ENCODE measurements at places on chromosomes 5 and 9.
A peak's percentile ranks its signal among the peaks of the same experiment; 100 is the strongest.

DNA sequence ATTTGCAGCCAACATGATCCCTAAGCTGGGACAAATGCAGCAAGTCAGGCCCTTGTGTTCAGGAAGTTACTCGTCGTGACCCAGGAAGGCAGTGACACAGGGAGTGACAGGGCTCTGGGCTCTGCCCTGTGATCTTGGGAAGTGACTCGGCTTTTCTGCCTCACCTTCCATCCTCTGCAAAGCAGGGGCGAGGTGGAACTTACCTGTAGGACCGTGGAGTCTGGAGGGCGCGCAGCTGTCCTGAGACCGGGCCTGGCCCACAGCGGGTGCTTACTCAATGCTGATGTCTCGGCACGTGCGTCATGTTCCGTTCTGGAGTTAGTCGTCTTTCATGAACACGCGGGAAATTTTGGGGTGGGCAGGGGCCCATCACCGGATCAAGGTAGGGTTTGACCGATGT is 22.8 kb upstream of the LPCAT1 start:
- no peak for DNase-seq

- DNase-seq = peak; percentile 22
Observed at GRCh38 chr9:132409828-132410528, at the start of gene CFAP77. CFAP77 (plus strand) TSS chr9:132410211; CDS start chr9:132410272, 61 bp downstream.

- no peak for DNase-seq
Observed at GRCh38 chr5:75640826-75641225, 29.6 kb downstream of the ANKDD1B start.

- DNase-seq = no peak
Observed at GRCh38 chr5:73435759-73436534, 12.6 kb downstream of the FOXD1 start.

- no peak for DNase-seq
Observed at GRCh38 chr5:54384356-54384933, 71.1 kb upstream of the HSPB3 start.

DNA sequence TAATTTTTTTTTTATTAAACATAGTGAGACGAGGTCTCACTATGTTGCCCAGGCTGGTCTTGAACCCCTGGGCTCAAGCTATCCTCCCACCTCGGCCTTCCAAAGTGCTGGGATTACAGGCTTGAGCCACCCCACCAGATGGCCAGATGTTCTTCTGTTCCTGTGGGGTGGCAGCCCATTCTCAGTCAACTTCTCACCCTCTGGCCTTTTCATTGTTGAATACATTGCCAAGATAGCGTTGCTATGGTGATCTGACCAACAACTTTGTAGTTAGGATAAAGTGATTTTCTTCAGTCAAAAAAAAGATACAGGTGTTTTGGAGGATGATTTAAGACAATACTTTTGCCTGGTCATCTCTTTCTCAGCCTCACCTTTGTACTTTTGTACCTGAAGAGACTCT is 109.1 kb downstream of the EGFLAM start:
- no peak for DNase-seq

GRCh38 chr9:87498046-87498810 is 561 bp downstream of the DAPK1 start:
- DNase-seq = no peak

Data from activated effector memory CD4-positive, alpha-beta T cell treated with Interleukin-2 at 50 U/mL for 16 hours (primary cell).